Calu3 (cell line): ENCODE measurements at places on chromosomes 6 and 20.

- no peak overlapping the region for H3K4me3 ChIP-seq
- H3K4me1 ChIP-seq: no peaks in the 10 kb centered on the region
- no peak for DNase-seq
- H3K27ac ChIP-seq: no peak overlapping the region
- H3K36me3 ChIP-seq: no peaks in the 10 kb centered on the region
Observed at GRCh38 chr6:81896525-81897503, 144.3 kb upstream of the TENT5A start.

GRCh38 chr6:36743032-36743431 lies 45.4 kb downstream of the RAB44 start:
- no peaks in the 10 kb centered on the region for H3K36me3 ChIP-seq
- H3K4me3 ChIP-seq: no peak overlapping the region
- H3K27ac ChIP-seq: no peak overlapping the region
- DNase-seq: no peak
- H3K4me1 ChIP-seq: peaks cover 32% of the 10 kb centered on the region
- peaks cover 26% of the 10 kb centered on the region for H3K27me3 ChIP-seq

GRCh38 chr20:57315976-57316480 lies 13.6 kb upstream of the SPO11 start:
- H3K36me3 ChIP-seq: no peaks in the 10 kb centered on the region
- H3K4me3 ChIP-seq: no peak overlapping the region
- H3K4me1 ChIP-seq: no peaks in the 10 kb centered on the region
- DNase-seq: no peak
- peaks cover 40% of the 10 kb centered on the region for H3K27me3 ChIP-seq
- H3K27ac ChIP-seq: no peak overlapping the region

DNA sequence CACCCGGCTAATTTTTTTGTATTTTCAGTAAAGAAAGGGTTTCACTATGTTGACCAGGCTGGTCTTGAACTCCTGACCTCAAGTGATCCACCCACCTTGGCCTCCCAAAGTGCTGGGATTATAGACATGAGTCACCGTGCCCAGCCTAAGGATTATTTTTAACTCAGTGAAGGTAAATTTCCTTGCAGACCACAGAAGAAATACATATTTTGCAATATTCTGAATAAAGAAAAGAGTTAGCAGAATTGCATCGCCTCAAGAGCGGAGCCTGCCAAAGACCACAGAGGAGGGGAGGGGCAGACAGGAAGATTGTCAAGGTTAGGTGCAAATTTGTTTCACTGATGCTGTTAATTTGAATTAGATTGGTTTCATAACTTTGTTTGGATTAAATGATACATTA lies 47.4 kb downstream of the SOD2 start:
- no peaks in the 10 kb centered on the region for H3K27me3 ChIP-seq
- H3K36me3 ChIP-seq: no peaks in the 10 kb centered on the region
- H3K4me3 ChIP-seq: no peak overlapping the region
- peak overlapping the region; percentile 51 for H3K27ac ChIP-seq

DNA sequence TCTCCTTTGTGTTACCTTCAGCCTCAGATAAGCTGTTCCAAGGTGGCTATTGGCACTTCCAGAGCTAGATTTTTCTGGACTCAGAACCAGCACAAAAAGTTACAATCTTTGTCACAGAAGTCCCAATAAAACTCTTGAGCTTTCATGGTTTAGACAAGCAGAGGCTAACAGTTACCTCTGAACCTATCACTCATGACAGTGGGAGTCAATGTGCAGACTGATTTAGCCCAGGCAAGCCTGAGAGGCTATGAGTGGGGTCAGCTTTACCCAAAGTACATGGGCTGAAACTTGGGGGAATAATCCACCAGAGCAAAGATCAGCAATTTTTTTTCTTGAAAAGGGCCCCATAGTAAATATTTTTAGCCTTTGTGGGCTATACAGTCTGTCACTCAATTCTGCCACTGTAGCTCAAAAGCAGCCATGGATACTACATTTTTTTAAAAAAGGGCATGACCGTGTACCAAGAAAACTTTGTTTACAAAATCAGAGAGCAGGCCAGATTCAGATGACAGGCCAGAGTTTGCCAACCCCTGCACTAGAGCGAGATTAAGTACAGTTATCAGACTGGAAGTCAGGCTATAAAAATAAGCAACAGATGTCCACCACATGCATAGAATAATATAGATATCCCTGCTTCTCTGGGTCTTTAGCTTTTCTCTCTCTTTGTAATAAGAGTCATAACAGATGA lies 20.0 kb downstream of the CCN2 start:
- DNase-seq: no peak
- no peak overlapping the region for H3K4me3 ChIP-seq
- H3K4me1 ChIP-seq: no peaks in the 10 kb centered on the region

DNA sequence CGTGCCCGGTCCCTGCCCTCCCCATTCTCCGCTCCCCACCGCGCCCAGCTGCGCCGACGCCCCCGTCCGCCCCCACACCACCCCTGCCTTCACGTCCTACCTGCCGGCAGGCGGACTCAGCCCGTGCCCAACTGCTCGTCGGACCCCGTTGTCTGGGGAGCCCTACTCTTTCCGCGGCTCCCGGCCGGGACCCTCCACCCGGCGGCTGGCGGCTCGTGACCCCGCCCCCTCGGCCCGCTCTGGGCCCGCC lies at the start of gene SERAC1:
Gene SERAC1 (minus strand): TSS at position 223 of the 250 bp plus-strand sequence. CDS start 9,899 bp downstream, outside the sequence.
- H3K4me3 ChIP-seq: peak within 1 kb of the TSS; percentile 96
- H3K4me1 ChIP-seq: peaks cover 36% of the 10 kb centered on the region
- peaks cover 34% of the 10 kb centered on the region for H3K36me3 ChIP-seq

- no peaks in the 10 kb centered on the region for H3K27me3 ChIP-seq
- peaks cover 14% of the 10 kb centered on the region for H3K36me3 ChIP-seq
- peak; percentile 42 for DNase-seq
- H3K4me1 ChIP-seq: peaks cover 20% of the 10 kb centered on the region
- H3K4me3 ChIP-seq: peak overlapping the region; percentile 98
Observed at GRCh38 chr6:98946879-98947410, 801 bp downstream of the FBXL4 start.

DNA sequence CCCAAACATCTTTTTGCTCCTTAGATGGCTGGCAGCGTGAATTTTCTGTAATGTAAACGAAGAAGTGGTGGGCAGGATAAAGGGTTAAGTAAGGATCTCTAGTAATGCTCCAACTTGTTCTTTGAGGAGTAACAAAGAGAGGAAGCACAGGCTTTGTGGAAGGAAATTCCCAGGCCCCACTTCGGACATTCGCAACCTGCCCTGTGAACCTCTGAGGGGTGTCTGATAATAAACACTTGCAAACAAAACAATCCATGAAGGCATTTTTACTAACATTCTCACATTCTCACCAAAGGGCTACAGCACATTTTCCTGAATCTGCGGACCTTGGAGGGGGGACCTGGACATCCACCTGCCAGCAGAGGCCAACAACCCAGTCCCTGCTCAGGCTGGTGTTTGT lies 25.8 kb upstream of the ADGRF5 start:
- peaks cover 22% of the 10 kb centered on the region for H3K4me1 ChIP-seq
- H3K4me3 ChIP-seq: no peak overlapping the region
- no peaks in the 10 kb centered on the region for H3K27me3 ChIP-seq
- H3K27ac ChIP-seq: no peak overlapping the region

- H3K4me3 ChIP-seq: no peak overlapping the region
- peaks cover 19% of the 10 kb centered on the region for H3K4me1 ChIP-seq
- DNase-seq: no peak
- H3K27me3 ChIP-seq: no peaks in the 10 kb centered on the region
- peaks cover 9% of the 10 kb centered on the region for H3K36me3 ChIP-seq
Observed at GRCh38 chr6:73569121-73569520, 48.3 kb upstream of the EEF1A1 start.

DNA sequence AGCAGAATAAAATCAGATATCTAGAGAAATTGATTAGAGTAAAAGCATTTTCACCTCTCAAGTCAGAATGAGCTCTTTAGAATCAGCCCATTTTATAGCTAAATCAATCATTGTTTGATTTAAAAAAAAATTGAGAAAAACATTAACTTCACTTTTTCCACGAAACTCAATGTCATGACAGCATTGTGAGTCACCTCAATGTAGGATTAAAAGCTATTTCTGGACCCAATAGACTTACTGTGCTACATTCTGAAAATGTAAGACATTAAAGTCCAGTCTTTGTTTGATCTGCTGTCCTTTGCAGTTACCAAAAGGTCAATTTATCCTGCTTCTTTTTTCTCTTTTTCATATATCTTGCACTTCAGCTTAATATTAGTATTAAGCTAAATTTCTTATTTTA lies 519.4 kb upstream of the ZNF337 start:
- H3K4me1 ChIP-seq: no peaks in the 10 kb centered on the region
- H3K36me3 ChIP-seq: no peaks in the 10 kb centered on the region
- no peak overlapping the region for H3K27ac ChIP-seq
- no peak for DNase-seq

GRCh38 chr6:8215631-8216030 lies 113.3 kb upstream of the EEF1E1 start:
- no peak overlapping the region for H3K27ac ChIP-seq
- no peak overlapping the region for H3K4me3 ChIP-seq
- no peaks in the 10 kb centered on the region for H3K4me1 ChIP-seq
- no peaks in the 10 kb centered on the region for H3K36me3 ChIP-seq

DNA sequence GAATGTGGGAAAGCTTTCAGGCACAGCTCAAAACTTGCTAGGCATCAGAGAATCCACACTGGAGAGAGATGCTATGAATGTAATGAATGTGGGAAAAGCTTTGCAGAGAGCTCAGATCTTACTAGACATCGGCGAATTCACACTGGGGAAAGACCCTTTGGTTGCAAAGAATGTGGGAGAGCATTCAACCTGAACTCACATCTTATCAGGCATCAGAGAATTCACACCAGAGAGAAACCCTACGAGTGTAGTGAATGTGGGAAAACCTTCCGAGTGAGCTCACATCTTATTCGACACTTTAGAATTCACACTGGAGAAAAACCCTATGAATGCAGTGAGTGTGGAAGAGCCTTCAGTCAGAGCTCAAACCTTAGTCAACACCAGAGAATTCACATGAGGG lies 8.7 kb downstream of the ZNF165 start:
- no peak overlapping the region for H3K27ac ChIP-seq
- no peaks in the 10 kb centered on the region for H3K27me3 ChIP-seq
- DNase-seq: no peak
- no peak overlapping the region for H3K4me3 ChIP-seq
- H3K36me3 ChIP-seq: peaks cover 40% of the 10 kb centered on the region

GRCh38 chr20:8464368-8464767 lies 332.3 kb downstream of the PLCB1 start:
- H3K27me3 ChIP-seq: no peaks in the 10 kb centered on the region
- no peak overlapping the region for H3K4me3 ChIP-seq
- peaks cover 10% of the 10 kb centered on the region for H3K4me1 ChIP-seq
- H3K36me3 ChIP-seq: no peaks in the 10 kb centered on the region
- peak overlapping the region; percentile 71 for H3K27ac ChIP-seq
- DNase-seq: peak; percentile 5

DNA sequence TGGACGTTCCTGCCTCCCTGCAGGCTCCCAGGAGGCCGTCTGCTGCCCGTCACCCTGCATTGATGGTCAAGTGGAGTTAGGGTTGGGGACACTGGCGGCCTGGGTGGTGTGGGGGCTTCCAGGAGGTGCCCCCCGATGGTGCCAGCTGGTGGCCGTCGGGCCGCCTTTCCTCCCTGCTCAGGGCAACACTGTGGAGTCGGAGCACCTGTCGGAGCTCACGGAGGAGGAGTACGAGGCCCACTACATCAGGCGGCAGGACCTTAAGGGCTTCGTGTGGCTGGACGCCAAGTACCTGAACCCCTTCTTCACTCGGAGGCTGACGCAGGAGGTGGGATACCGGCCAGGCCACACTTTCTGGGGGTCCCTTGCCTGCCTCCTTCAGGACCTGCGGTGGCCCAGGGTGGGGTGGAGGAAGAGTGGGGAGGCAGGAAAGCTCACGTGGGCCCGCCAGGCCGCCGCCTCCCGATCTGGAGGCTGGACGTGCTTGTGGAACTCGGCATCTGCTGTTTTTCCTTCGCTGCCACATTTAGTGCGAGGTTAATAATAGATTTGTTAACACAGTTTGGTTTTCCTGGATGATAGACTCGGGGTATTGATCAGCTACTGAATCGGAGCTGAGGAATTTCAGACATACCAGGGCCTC lies 28.6 kb downstream of the SPATA2 start:
- H3K27ac ChIP-seq: no peak overlapping the region
- H3K36me3 ChIP-seq: peaks cover 36% of the 10 kb centered on the region
- no peak for DNase-seq
- no peak overlapping the region for H3K4me3 ChIP-seq
- no peaks in the 10 kb centered on the region for H3K27me3 ChIP-seq

GRCh38 chr6:156840606-156841005 lies 63.4 kb downstream of the ARID1B start:
- H3K4me3 ChIP-seq: no peak overlapping the region
- no peak overlapping the region for H3K27ac ChIP-seq
- no peaks in the 10 kb centered on the region for H3K4me1 ChIP-seq
- no peaks in the 10 kb centered on the region for H3K27me3 ChIP-seq

DNA sequence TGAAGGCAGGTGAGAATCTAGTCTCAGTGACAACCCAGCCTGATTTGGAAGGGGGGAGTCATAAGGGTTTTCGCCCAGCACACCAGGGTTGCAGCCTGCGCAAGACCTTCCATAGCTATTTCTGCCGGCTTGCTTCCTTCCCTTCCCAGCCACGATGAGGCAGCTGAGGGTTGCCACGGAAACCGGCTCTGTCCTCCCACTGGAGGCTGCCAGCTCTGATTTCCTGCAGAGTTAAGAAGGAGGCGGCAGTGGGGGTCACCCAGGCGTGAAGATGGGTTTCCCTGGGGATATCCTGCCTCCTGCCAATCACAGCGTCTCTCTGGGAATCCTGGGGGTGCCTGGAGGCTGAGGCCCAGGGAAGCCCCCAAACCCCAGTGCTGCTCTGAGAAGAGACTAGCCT lies 23.1 kb upstream of the KCNB1 start:
- H3K4me3 ChIP-seq: no peak overlapping the region
- no peak overlapping the region for H3K27ac ChIP-seq
